ENCODE measurements at places on chromosomes 4 and X.

- DNase-seq: no peak
Measured at GRCh38 chrX:30643313-30643821, 9.9 kb upstream of the GK start.

DNA sequence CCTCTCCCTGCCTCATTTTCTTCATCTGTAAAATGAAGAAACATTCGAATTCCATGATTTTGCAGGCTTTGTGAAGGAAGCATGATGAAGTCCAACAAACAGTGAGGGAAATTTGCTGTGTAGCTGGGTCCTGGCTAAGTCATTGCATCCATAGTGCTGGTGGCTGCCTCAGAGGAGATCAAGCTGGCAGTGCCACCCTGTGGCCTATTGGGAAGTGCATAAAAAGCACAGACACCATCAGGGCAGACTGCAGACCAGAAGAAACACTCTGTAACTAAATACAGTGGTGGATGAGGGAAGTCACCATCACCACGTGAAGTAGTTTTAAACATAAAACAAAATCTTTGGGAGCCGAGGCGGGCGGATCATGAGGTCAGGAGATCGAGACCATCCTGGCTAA, 40.7 kb upstream of the DDX3X start:
- no peak for DNase-seq

- DNase-seq: no peak
Measured at GRCh38 chrX:1502241-1502640, 34.7 kb downstream of the P2RY8 start.

GRCh38 chr4:85776579-85776978, 301.6 kb downstream of the ARHGAP24 start:
- no peak for DNase-seq

GRCh38 chr4:66681962-66682361, 863.3 kb downstream of the CENPC start:
- no peak for DNase-seq

DNA sequence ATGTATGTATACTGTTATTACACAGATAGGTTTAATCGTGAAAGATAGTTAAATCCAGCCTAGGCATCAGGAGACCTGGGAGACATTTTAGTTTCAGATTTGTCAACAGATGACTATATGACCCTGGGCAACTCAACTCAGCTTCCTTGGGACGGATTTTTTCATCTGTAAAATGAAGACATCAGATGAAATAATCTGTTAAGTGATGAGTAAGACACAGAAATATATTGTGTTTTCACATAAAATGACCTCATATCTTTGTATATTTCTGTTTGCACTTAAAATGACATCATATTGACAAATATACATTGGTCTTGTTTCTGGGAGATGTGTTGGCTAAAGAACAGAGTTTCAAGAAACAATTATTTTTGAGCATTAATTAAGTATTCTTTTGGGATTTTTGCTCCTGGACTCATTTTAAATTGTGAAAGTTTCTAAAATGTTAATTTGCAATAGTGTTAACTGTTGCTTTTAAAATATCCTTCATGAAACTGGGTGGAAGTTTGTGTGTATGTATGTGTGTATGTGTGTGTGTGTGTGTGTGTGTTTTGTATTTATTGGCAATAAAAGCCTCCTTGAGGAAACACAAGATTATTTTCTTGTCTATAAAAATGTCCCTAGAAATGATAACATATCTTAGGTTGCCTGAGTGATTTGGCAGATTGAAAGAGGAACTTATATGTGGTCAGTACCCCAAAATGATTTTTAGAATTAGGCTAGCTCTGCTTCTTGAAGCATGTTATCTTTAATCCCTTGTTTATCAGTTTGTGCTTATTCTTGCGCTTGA, 29.1 kb upstream of the MMAA start:
- no peak for DNase-seq

DNA sequence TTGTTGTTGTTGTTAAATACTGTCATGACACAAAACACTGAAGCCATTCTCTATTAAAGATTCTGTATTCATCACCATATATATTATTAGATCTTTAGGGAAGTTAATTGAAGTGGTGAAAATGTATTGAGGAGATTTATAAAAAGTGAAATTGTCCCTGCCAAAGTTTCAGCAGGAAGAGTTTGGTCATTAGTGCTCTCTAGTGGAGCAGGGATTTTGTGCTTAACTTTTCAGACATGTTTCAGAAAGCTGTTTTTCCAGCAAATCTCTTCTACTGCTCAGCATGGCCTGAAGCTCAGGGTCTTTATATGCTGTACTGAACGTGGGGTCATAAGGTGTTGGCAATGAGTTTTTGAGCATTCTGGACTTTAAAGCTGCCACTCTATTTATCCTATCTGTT, 36.7 kb upstream of the CXXC4 start:
- DNase-seq: no peak

DNA sequence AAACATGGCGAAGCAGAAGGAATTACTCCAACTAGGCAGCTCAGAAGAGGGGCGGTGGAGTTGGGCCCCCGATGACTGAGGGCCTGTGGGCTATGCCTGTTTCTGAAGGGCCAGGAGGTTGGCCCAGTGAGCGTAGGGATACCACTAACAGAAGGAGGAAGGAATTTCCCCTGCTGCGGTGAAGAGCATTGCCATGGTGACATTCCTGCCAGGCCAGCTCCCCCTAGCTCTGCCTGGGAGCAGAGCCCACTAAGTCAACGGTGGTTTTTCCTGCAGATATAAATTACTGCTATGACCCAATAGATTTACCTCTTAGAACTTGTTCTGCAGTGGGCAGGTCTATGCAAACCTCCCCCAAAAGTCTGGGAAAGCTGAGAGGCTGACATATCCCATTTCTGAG, 28.9 kb upstream of the HMX1 start:
- DNase-seq: no peak

GRCh38 chr4:53924333-53925049, 139.9 kb downstream of the CHIC2 start:
- no peak for DNase-seq

DNA sequence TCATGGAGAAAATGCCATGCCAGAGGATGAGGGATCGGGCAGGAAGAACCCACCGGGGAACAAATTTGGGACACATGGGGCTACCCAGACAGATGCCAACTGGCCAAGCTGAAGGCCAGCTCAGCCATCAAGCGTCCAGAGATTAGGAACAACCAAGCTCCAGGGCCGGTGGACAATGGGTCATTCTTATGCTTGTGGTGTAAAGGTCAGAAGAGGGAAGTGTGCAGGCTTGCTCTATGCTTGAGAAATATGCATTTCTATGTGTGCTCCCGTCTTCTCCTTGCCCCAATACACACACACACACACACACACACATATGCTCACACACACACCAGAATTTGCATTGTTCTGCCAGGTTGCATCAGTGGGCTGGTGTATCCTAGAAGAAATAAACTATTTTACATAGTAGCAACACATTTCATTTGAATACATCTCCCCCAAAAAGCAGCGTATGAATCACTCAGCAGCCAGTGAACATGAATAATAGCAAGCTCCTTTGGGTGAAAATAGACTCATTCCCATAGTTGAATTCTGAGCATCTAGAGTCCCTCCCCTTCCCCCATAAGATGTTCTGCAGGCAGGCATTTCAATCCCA, 201.9 kb upstream of the PPARGC1A start:
- DNase-seq: no peak

GRCh38 chr4:121219227-121219626, 55.1 kb upstream of the TNIP3 start:
- no peak for DNase-seq

- DNase-seq: no peak
Measured at GRCh38 chr4:71268166-71268565, 70.7 kb upstream of the SLC4A4 start.

GRCh38 chrX:31266203-31267076, 194.6 kb upstream of the FTHL17 start:
- DNase-seq: no peak

- no peak for DNase-seq
Measured at GRCh38 chr4:129364747-129365452, 268.9 kb downstream of the C4orf33 start.

GRCh38 chr4:138158746-138159297, 83.3 kb downstream of the SLC7A11 start:
- DNase-seq: no peak

DNA sequence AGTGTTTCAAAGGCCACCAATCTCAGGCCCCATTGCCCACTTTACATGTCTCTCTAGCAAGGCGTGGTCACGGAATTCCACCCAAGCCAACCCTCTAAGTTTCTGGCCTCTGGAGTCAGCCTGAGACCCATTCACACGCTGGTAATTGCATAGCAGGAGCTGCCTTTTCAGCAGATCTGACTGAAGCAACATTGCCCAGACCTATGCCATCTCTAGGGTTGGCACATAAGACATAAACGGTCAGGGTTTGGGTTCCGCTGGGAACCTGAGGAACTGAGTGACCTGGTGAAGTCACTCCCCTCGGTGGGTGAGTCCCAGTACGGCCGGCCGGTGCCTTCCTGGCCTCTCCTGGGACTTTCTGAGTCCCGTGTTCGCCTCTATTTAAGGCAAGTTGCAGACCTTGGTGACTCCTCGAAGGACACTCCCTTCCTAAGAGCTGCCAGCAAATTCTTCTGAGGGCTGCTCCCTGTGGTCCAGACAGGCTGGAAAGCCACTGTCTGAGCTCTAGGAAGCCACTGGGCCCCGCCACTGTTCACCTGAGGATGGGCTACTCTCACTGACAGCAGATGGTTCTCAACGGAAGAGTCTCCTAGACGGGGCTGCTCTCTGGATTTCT, 15.9 kb downstream of the CTAG1A start:
- no peak for DNase-seq
